GOT3 (cell line): ENCODE measurements at places on chromosomes 3 and 15.

DNA sequence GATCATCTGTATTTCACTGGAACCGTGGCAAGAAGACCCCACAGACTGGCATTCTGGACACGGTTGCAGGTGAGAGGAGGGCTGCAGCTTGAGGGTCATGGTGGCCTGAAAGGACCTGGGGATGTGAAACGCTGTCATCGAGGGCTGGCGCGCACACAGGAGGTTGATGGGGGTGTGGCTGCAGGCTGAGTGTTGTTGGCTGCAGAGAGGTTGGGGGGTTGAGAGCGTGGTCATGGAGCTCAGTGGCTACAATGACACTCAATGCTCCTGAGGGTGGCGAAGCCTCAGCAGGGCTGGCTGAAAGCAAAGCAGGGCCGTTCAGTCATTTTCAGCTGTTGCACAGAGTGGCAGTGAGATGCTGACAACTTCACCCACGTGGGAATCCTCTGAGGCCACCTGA lies 21.0 kb downstream of the CPN2 start:
- no peak for DNase-seq

GRCh38 chr3:157559401-157559800 lies 56.2 kb upstream of the VEPH1 start:
- no peak for DNase-seq

DNA sequence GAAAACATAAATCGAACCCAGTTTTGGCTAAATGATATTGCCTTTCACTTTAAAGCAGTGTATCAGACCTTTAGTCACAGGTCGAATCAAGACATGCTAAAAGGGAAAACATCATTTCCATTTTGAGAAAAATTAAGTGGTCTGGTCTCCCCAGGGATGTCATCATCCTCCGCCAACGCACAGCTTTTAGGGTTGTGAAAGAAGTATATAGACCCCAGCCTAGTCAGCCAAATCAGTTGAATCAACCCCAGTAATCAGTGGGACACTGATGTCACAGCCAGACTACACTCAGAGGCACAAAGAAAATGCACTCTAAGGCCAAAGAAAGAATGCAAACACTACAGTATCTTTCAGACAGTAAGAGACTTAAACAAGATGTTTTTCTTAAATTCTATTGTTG lies 187.4 kb downstream of the ZIC4 start:
- no peak for DNase-seq

- no peak for DNase-seq
Measured at GRCh38 chr3:109888026-109888425, 550.7 kb upstream of the DPPA4 start.

DNA sequence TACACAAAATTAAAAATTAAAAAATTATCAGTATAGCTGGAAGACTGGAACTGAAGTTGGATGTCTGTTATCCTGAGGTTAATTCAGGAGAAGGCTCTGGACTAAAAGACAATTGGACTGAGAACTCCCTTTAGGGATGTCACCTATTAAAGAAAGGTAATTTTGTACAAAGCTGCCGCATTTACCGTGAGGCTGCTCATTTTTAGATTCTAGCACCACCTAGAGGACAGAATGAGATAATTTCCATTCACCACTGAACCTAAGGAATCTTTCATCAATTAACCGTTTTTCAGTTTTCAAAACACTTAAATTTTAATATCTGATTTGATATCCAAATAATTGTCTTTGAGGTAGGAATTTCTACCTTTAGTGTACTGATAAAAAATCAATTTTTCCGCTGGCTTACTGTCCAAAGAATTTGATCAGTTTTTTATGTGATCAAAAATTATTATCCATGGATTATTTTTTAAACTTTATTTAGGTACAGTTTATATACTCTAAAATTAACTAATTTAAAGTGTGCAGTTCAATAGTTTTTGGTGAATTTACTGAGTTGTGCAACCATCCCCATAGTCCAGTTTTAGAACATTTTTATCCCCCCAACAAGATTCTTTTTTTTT lies 106.7 kb upstream of the TNIK start:
- no peak for DNase-seq

GRCh38 chr3:170475092-170475685 lies 56.5 kb downstream of the CLDN11 start:
- DNase-seq = no peak

- no peak for DNase-seq
Measured at GRCh38 chr15:52563501-52564060, 5.2 kb downstream of the ARPP19 start.

DNA sequence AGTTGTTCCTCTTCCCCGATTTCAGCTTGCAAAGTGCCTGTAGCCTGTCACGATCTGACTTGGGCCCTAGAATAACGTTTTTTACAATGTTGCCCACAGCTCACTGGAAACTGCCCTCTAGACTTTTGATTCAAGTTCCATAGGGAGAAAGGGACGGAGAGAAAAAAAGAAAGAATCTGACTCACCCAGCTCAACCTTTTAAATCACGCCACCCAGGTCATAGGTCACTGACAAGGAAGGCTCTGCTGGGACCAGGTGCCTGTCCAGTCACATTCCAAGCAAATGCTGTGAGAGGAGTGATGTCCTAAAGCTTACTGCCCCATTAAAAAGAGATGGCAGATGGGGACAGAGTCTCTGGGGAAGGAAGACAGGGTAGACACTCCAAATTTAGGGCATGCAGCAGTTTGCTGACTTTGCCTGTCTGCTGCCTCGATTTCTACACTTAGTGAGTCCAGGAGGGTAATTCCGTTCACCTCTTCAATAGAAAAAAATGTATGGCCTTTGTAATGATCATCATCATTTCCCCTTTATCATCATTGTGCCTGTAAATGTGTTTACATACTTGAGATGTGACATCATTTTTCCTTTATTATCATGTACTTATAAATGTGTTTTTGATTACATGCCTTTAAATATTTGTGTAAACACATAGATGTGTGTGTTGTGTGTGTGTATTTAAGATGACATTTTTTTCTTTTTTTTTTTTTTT lies 8.4 kb upstream of the MYO1E start:
- no peak for DNase-seq

DNA sequence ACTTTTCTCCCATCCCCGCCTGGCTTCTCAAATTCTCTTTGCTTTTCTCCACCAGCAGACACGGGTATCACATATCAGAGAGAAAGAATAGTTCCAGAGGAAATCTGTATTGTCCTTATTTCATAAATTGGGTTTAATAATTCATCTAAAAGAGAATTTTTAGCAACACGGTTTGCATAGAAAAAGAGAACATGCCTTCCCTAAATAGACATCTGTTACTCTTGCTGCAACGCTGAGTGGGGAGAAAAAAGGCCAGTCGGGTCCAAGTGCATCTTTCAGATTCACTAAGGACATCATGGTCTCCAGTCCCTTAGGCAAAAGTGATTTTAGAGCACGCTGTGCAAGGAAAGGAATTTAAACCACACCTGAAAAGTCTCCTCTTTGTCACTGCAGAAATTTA lies 201.3 kb downstream of the ABHD5 start:
- DNase-seq = no peak

GRCh38 chr15:50500352-50500751 lies 46.1 kb downstream of the USP50 start:
- DNase-seq = no peak

GRCh38 chr3:112303764-112304325 lies 9.8 kb upstream of the SLC9C1 start:
- DNase-seq = no peak

GRCh38 chr3:46020766-46021510 lies 6.3 kb downstream of the XCR1 start:
- no peak for DNase-seq

DNA sequence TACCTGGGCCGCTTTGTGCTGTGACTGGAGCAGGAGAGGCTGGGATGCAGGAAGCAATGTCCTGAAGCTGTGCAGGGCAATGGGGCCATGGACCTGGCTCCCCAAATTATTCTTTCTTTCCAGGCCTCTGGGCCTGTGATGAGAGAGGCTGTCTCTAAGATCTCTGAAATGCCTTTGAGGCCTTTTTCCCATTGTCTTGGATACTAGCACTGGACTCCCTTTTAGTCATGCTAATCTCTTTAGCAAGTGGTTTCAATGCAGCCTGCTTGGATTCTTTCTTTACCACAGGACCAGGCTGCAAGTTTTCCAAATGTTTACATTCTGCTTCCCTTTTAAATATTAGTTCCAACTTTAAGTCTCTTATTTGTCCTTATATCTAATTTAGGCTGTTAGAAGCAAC lies 64.8 kb upstream of the SGO1 start:
- DNase-seq = no peak

GRCh38 chr3:196948442-196949284 lies 6.3 kb upstream of the NCBP2 start:
- DNase-seq = no peak

GRCh38 chr15:74725845-74726773 lies 781 bp upstream of the CYP1A1 start:
- DNase-seq = peak; percentile 25

DNA sequence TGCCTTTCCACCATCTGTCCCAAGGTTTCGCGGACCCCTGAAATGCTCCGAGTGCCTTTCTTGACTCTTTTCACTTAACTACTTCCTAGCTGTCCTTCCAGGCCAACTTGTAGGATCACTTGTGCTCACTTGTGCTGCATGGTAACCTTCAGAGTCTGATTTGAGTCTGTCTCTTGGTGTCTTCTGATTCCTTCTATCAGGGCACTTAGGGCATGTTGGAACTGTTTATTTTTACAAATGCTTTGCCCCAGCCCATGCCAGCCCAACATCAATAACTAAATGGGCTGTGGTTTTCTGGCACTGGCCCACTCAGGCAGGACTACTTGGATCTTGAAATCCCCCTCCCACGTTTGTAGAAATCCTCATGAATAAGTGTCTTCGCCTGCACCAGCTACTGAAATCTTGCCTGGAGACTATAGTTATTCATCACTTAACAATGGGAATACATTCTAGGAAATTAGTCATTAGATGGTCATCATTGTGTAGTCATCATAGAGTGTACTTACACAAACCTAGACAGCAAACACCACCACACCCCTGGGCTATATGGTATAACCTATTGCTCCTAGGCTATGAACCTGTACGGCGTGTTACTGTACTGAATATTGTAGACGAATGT lies 123.1 kb upstream of the STRIT1 start:
- DNase-seq = peak; percentile 5

- DNase-seq = no peak
Measured at GRCh38 chr3:146092230-146092629, 68.8 kb downstream of the PLOD2 start.

DNA sequence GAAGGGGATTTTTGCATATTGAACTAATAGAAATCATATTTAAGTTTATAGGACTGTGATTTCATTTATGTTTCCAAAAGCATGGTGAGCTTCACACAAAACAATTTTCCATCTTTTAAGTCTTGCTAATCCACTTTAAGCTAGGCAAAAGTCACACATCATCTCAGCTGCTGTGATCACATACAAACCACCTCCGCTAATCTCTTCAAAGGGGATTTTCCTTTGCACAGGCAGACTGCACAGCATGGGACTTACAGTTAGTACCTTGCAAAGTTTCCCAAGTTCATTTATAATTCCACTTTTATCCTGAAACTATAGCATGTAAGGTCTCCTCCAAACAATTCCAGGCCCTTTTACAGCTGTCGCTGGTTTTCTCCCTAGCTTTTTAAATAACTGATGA lies 225.1 kb upstream of the CNTN3 start:
- DNase-seq = no peak

DNA sequence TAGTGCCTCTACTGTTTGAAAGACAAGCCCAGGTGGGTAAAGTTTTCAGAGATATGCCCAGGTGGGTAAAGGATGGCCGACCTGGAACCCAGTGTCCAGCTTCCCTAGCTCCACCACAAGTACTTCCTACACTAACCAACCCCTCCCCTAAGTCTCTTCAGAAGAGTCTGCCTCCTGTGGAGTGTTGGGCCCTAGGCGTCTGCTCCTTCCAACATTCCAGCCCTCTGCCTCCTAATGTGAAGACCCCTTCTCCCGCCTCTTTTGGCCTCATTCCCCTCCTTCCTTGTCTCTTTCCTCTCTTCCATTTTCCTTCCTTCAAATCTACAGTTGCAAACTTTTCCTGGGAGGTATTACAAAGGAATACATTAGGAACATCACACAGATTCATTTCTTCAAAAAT lies 38.6 kb downstream of the CNTN3 start:
- no peak for DNase-seq

- DNase-seq = no peak
Measured at GRCh38 chr3:11197484-11197883, 43.2 kb downstream of the HRH1 start.

DNA sequence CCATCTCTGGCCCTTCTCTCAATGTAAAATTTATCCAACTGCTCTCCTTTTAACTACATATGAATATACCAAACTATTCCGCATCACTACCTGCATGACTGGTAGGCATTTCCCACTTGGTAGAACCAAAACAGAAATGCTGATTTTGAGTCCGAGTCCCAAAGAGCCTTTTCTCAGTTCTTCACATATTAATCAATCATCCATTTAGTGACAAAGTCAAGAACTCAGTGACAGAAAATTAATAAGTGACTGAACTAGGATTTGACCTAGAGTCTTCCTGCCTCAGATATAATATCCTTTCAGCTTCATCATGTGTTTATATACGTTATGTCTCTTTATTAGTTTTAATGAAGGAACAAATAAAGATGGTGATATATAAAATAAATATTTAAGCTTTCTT lies 700.6 kb upstream of the GOLIM4 start:
- no peak for DNase-seq

DNA sequence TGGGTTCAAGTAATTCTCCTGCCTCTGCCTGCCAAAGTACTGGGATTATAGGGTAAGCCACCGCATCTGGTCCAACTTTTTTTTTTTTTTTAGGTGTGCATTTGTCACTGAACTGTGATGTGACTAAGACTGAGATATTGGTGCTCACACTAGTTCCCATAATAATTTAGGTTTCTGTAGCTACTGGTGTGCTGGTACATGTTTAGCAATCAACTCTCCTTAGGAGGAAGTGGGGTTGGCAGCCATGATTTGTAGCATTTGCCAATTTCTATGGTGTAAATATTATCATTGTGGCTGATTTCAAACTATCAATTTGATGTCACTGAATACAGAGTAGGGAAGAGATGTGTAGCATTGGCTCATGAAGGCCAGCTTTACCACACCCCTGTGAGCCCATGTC lies 372.7 kb downstream of the EDEM1 start:
- DNase-seq = no peak

DNA sequence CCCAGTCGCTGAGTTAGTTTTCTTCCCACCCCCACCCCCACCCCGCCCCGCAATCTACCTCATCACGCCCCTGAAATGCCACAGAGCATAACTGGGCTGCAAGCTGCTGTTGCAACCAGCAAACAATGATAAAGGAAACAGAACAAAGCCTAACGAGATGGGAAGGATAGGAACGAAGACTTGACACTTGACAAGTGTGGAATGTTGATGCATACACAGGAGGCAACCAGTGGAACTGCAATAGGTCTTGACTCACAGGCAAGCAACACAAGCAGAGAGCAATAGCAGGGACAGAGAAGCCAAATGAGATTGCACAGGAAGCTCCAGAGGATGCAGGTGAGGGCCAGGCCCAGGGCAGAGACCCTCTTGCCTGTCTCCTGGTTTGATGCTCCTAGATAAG lies 225.9 kb downstream of the IGSF11 start:
- DNase-seq = no peak

- DNase-seq = peak; percentile 5
Measured at GRCh38 chr3:95923496-95924210, 890.7 kb upstream of the EPHA6 start.

GRCh38 chr3:195187609-195188425 lies 83.1 kb downstream of the XXYLT1 start:
- DNase-seq = no peak

GRCh38 chr3:13475871-13476590 lies 4.1 kb upstream of the HDAC11 start:
- DNase-seq = no peak

- no peak for DNase-seq
Measured at GRCh38 chr3:103470498-103470897, 1035.7 kb downstream of the ZPLD1 start.

GRCh38 chr3:514192-514591 lies 317.6 kb downstream of the CHL1 start:
- DNase-seq = no peak

GRCh38 chr3:27160779-27161287 lies 208.3 kb downstream of the NEK10 start:
- no peak for DNase-seq
